ENCODE measurements at places on chromosomes 3 and 15. TPM values are rescaled to one million over a fixed set of nuclear protein-coding genes. Genes with fewer than 3 reads are reported as not detected.

The PDCD10 gene
- total RNA-seq: 63.6 TPM

The SLC22A14 gene
- total RNA-seq: under 0.01 TPM

The C3orf49 gene
- not detected for total RNA-seq

The INSYN1 gene
- 26.1 TPM for total RNA-seq

The DGKG gene
- 7.3 TPM for total RNA-seq

The COL6A6 gene
- 0.41 TPM for total RNA-seq

GRCh38 chr3:124700880-124701684, 29.2 kb upstream of the UMPS start:
- no peak for DNase-seq

DNA sequence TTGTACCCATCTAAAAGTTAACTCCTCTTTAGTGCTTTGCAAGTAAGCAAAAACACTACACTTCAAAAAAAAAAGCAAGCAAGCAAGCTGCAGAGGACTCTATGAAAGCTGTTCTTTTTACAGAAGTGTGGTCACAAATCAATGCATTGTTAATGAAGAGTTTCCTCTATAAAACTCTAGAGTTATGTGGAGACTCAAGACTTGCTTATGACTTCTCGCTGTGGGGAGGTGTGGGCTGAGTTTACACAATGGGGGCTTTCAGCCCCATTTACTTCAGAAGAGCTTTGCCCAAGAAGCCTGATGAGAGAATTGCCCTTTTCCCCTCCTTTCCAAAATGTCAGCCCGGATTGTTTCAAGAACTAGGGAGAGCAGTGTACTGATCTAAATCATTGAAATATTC, 144.4 kb downstream of the IGSF11 start:
- no peak for DNase-seq

GRCh38 chr3:45003859-45004258, 22.2 kb upstream of the CLEC3B start:
- no peak for DNase-seq

DNA sequence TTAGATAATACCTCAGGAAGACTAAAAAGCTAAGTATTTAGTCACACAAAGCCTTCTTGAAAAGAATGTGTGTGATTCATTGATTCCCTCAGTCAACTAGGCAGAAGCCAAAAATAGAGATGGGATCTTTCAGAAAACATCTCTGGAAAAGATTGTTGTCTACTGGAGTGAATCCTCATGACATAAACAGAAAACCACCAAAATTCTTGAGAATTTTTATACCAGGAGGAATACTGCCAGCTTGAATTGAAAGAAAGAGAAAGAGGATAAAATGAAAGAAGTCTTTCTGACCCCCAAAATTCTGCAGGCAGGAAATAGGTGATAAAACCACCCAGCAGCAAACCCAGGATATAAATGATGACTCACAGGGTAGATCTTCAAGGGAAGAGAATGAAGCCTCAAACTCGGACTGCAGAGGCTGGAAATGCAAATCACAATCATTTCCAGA, 363.1 kb upstream of the PLSCR5 start:
- no peak for DNase-seq

DNA sequence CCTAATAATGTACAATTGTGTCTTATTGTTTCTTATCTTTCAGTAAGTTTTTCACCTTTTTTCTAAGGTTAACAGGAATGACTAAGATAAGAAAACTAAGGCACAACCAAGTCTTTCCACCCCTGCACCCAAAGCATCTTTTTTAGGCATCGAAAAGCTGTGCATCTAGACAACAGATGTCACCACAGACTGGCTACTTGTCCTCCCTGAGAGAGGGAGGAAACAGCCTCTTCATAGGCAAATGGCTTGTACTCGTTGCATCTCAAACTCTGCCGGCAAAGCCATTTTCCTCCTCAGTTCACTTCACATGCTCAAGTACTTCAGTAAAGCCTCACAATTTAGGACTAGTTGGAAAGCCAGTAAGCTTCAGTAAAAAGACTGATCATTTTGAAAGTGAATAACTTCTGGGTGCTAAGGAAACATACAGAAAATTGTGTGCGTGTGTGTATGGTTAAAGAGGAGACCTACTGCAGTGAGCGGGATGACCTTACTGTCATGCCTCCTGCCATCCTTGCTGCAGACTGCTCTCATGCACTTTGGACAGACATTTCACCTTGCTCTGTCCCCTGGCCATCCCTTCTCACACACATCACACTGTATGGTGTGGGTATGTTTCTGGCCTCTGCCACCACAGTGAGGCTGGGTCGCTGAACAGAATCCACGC, 36.5 kb upstream of the HACD2 start:
- no peak for DNase-seq

GRCh38 chr3:186566772-186567071, 417 bp downstream of the TBCCD1 start:
- no peak for DNase-seq

GRCh38 chr3:71433631-71434030, 149.9 kb downstream of the FOXP1 start:
- DNase-seq: no peak

GRCh38 chr3:29381595-29381994, 100.7 kb downstream of the RBMS3 start:
- DNase-seq: no peak

GRCh38 chr3:131388490-131388799, 6.9 kb downstream of the NUDT16 start:
- no peak for DNase-seq
